ENCODE measurements at places on chromosomes 12 and 14. TPM values are rescaled to one million over a fixed set of nuclear protein-coding genes. Genes with fewer than 3 reads are reported as not detected.

DNA sequence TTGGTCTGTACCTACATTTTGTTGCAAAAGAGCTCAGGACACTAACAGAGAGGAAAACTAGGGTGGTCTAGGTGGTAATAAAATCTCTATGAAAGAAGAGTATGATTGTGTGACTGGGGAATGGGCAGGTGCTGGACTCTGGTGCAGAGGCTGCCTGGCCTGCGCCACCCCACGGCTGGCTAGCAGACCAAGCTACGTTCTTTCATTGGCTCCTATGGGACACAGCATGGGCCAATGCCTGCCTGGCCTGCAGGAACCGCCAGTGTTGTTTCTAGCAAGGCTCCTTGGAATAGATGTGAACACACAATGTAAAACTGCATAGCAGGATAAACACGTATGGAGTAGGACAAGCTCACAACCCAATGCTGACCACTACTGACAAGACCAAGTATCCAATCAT, 51.7 kb upstream of the CORO1C start:
- no peak for DNase-seq

DNA sequence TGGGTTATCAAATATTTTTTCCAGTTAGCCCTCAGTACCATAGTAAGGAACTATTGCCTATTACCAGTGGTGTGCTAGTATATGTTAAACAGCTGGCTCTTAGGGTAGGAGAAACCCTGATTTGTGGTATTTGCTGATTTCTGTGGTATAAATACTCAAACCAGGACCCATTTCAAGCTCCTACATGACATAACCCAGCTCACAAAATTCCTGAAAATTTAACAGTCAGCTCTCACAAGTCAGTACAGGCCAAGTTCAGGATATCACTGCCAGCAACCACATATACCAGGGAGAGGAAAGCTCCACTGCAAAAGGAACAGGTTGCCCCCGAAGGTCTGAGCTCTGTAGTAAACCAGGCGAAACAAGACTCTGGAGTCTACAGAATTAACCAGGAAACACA, 315.3 kb downstream of the NOVA1 start:
- DNase-seq = no peak

DNA sequence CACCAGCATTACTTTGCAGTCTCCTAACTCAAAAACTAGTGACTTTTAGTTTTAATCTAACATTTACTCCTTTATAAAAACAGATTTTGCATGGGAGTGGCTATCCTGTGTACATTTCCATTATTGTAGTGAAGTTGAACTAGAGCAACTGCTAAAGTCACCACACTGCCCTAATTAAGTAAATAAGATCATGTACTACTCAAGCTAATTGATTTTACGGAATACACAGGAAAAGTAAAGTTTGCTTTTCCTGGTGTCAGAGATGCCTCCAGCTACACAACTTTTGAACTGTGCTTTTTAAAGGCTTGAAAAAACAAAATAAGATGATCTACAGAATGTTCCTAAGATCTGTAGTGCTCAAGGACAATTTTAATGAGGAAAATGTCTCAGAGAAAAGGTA, 50.4 kb upstream of the ATP2A2 start:
- no peak for DNase-seq

DNA sequence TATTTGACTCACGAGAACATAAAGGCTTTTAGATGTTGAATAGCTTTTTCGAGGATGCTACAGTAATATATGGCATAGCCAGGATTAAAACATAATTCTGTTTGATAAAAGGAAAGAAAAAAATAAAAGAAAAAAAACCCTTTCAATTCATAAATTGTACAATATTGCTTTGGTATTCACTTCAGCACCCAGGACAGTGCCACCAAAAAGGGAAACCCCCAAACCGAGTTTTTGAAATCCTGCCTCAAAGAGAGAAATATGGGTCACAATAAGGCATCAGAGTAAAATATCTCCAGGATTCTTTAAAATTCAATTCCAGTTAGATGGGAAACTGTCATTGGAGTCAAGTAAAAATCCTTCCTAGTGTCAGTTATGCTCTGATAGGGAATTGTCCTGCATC, 551.2 kb upstream of the SEL1L start:
- DNase-seq = no peak

GRCh38 chr12:44159862-44160261, 324.0 kb downstream of the TMEM117 start:
- DNase-seq = no peak

DNA sequence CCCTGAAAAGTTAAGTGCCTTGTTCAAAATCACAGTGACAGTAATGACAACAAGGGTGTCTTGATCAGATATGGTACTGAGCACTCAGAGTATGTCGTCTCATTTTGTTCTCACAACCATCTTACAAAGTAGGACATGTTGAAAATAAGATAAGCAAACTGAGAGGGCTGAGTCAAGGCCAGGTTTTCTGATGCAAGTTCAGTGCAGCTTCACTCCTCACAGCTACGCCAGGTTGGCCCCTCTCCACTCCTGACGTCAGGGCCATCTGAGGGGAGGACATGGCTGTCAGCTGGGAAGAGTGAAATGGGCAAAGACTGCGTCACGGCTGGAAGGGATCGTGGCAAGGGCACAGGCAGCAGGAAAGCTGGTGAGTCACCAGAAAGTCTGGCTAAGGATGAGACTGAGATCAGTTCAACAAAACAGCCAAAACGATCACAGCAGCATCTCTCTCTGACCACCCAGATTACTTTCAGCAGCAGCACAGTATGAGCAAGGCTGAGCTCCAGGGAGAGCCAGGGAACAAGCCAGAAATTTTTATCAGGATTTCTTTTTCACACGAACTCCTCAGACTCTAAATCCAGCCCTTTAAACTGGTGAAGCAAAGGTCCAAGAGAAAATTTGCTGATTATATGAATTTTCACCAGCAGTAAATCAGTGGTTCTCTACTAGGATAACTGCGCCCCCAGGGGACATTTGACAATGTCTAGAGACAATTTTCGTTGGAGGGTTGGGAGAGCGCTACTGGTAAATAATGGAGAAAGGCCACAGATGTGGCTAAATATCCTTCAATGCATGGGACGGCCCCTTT, 297.9 kb upstream of the AMIGO2 start:
- peak; percentile 90 for DNase-seq

DNA sequence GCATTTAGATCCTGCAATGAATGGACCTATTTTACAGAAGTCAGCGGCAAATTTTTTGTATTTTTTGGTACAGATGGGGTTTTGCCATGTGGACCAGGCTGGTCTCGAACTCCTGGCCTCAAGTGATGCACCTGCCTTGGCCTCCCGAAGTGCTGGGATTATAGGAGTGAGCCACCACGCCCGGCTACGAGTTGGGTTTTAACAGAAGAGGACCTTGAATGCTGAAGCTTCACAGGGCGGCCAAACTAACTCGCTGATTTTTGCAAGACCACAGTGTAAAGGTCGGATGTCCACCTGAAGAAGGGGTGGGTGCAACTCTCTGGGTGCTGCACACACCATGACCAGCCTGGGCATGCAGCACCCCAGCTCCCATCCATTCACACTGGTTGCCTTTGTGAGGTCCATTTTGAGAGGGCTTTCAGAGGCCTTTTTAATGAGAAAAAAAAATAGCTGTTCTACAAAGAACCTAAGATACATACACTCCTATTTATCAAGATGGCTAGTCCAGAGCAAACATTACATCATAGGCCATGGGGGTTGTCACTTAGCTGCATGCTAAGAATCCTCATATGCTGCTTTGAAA, 21.6 kb upstream of the CDK2AP1 start:
- no peak for DNase-seq

GRCh38 chr14:69408331-69408960, 10.0 kb downstream of the SLC39A9 start:
- no peak for DNase-seq

GRCh38 chr12:132466241-132467201, 23.4 kb upstream of the FBRSL1 start:
- no peak for DNase-seq

DNA sequence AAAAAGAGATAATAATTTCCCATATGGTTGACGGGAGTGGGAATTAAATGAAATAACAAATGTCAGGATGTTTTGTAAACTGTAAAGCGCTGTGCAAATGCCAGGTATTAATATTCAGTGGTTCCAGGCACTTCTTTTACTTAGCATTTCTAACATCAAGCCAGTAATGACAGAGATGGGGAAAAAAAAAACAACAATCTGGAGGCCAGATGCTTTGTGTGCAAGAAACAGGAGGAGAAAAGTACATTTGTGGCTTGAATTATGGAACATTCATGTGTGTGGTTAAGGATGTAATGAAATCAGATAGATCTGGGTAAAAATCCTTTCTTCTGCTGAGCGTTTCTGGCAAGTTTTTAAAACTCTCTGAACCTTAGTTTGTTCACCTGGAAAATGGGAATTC, 509.6 kb downstream of the FUT8 start:
- no peak for DNase-seq

- DNase-seq = peak; percentile 69
These were observed at the start of gene PYM1 for GRCh38 chr12:55927588-55928502. Gene PYM1, minus strand, starts transcription at chr12:55927894. Its CDS starts 133 bp downstream, at chr12:55927761.

The ABCC9 gene
- not detected for polyA plus RNA-seq

The OR4K1 gene
- not detected for polyA plus RNA-seq

The KSR2 gene
- 0.33 TPM for polyA plus RNA-seq

The ACOT2 gene
- polyA plus RNA-seq = 64.8 TPM

The TTC6 gene
- polyA plus RNA-seq = 0.41 TPM

The POTEM gene
- not detected for polyA plus RNA-seq
